ENCODE measurements at places on chromosomes 11 and 22.
A peak's percentile ranks its signal among the peaks of the same experiment; 100 is the strongest.

GRCh38 chr11:57324154-57324885 is 432 bp downstream of the TNKS1BP1 start:
- DNase-seq = peak; percentile 44

GRCh38 chr22:40401532-40401931 is 31.1 kb downstream of the SGSM3 start:
- peak; percentile 65 for DNase-seq

DNA sequence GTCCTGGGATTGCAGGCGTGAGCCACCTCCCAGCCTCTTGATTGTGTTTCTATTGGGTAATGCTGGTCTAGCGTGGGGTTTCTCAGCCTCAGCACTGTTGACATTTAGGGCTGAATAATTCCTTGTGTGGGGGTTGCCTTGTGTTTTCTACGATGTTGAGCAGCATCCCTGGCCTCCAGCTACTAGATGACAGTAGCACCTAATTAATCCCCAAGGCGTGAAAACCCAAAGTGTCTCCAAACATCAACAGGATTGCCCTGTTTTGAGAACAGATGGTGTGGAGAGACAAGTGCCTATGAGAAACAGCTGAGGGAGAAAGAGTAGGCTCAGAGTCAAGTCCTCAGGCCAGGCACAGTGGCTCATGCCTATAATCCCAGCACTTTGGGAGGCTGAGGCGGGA is 67.2 kb downstream of the SGSM1 start:
- no peak for DNase-seq

DNA sequence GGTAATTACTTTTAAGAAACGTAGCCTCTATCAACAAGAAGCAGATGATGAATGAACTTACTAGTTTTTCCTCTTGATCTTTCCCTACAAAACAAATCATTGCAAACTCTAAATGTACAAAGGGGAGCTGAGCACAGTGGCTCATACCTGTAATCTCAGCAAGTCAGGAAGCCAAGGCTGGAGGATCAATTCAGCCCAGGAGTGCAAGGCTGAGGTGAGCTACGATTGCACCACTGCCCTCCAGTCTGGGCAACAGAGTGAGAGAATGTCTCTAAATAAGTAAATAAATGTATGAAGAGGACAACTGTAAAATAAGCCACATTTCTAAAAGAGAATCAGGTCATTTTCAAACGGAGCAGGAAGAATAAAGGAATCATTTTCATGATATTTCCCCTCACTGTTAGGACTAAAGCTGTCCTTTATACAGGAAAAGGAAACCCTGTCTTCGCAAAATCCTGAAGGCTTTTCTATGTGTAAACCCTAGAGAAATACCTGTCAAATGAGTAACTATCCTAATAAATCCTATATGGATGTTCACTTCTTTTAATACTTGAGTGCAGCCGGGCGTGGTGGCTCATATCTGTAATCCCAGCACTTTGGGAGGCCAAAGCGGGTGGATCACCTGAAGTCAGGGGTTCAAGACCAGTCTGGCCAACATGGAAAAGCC is 41.2 kb downstream of the RRAS2 start:
- no peak for DNase-seq

DNA sequence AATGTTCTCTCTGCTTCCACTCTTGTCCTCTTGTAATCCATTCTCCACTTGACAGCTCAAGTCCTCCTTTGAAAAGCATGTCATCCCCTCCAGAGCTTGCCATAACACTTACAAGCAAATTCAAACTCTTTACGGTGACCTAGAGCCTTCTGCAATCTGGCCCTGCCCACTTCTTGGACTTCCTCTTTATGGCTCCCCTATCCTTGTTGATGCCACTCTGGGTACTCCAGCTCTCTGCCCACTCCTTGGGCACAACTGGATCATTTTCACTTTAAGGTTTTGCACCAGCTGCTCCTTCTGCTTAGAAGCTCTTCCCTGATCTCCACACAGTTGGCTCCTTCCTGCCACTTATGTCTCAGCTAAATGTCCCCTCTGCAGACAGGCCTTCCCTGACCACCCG is 217.9 kb downstream of the DSCAML1 start:
- DNase-seq = no peak

DNA sequence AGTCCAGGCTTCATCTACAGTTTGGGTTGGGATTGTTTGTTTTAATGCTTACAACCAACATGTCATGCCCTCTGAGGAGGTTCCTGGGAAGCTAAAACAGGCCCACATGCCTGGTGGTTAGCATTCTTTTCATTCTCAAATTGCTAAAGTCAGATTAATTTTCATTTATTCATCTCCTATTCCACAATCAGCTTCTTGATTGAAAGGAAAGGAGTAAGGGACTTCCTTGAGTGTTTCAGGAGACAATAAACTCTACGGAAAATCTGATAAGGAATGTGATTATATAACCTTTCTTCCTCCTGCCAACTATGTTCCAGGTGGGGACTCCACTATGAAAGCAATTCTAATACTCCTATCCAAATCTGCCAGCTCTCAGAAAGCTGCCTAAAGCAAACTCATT is 30.8 kb downstream of the MRTFA start:
- no peak for DNase-seq

DNA sequence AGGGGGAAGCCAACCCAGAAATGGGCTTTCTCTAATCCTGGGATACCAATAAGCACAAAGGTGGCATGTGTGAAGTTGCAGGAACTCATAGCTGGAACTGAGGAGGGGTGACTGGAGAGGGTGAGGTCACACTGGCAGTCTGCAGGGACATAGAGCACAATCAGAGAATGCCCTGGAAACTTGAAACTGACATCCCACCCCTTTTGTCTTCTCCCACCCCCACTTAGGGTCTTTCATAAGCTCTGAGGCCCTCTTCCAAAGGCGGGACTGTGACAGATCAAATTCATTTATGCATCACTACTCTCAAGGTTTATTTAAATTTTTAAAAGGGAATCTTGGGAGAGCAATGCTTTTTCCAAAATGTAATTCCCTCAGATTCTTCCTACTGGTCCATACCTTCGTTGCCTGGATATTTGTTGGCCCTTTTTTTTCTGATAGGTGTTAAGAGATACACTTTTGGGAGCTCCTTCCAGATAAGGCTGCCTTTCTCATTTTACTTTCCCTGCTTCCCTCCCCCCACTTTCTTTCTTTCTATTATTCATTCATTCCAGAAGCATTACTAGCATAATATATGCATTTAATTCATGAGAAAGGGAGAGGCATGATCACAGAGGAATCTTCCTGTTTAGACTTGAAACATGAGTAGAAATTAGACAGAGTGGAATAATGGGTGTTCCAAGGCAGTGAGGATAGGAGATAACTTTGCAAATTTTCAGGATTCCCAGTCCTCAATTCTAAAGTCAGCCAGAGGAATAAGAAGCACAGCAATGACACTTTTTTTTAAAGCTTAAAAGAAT is 14.8 kb downstream of the OR51E2 start:
- no peak for DNase-seq

GRCh38 chr22:19884954-19885751 is 30.5 kb upstream of the GNB1L start:
- peak; percentile 32 for DNase-seq

GRCh38 chr11:114598461-114598860 is 2.9 kb upstream of the NXPE4 start:
- no peak for DNase-seq

- peak; percentile 46 for DNase-seq
These were observed 3.9 kb upstream of the ABCG4 start for GRCh38 chr11:119144825-119145486.

DNA sequence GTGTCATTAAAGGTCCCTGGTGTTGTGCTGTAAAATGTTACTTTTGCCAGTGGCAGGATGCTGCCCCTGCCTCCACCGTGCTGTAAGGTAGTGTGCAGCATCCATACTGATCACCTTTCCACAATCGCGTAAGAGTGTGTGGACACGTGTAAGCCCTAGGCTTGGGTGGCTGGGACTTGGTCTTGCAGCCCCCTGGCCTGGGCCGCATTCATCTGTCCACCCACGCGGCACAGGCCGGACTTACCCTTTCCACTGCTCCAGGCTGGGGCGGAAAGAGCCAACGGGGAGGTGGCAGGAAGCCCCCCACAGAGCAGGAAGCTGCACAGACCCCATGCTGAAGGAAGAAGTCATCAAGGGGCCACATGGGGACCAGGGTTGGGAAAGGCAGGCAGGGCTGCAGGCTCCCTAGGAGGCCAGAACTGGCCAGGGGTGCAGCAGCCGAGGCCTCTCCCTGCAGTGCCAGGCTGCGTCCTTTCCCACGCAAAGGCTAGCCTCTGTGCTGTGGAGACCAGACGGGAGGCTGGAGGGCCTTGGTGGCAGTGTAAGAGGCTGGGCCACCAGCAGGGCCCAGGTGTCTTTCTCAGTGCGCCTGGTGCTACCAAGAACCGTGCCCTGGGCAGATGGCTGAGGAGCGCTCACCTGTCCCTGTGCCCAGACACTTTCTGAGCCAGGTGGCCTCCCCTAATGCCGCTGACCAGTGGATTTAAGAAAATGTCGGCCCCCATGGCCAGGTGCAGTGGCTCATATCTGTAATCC is 11.7 kb upstream of the TMEM191C start:
- no peak for DNase-seq

DNA sequence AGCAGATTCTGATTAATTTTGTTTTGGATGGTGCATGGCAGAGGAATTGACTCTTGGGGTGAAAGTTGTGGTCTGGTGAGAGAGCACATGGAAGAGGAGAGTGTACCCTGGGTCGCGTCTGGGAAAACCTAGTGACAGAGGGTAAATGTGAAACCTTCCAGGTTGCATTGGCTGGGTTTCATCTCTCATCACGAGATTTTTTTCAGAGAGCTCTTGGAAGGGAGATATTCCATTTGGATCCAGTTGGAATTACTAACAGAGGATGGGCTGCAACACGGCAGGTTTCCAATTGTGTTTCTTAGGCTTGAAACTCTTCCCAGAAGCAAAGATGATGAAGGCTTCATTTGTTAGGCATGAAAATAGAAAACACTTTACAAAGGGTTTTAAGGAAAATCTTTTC is 109.7 kb upstream of the MTMR2 start:
- DNase-seq = no peak

- no peak for DNase-seq
These were observed 31.1 kb downstream of the UQCR10 start for GRCh38 chr22:29798318-29798717.

DNA sequence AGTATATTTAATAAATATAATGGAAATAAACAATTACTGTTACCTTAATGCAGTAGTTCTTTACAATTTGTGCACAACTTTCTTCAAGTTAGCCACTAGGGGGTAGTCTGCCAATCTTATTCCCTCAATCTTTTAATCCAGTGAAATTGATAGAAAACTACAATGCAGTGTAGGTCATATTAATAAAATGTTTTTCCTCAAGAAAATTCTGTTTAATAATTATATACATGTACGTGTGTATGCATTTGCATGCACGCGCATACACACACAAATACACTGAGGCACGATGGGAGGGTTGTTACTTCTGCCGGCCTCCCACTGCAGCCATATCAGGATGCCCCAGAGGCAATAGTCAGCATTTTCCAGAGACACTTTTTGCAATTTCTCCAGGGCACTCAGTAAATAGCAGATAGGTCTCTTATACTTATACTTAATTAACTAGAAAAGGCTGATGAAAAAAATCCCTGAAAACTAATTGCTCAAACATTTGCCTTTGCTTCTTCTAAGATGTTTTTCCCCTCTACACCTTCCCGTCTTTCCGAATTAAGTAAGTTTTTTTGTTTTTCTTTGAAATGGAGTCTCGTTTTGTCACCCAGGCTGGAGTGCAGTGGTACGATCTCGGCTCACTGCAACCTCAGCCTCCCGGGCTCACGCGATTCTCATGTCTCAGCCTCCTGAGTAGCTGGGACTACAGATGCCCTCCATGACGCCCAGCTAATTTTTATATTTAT is 3.1 kb downstream of the GAB2 start:
- no peak for DNase-seq

DNA sequence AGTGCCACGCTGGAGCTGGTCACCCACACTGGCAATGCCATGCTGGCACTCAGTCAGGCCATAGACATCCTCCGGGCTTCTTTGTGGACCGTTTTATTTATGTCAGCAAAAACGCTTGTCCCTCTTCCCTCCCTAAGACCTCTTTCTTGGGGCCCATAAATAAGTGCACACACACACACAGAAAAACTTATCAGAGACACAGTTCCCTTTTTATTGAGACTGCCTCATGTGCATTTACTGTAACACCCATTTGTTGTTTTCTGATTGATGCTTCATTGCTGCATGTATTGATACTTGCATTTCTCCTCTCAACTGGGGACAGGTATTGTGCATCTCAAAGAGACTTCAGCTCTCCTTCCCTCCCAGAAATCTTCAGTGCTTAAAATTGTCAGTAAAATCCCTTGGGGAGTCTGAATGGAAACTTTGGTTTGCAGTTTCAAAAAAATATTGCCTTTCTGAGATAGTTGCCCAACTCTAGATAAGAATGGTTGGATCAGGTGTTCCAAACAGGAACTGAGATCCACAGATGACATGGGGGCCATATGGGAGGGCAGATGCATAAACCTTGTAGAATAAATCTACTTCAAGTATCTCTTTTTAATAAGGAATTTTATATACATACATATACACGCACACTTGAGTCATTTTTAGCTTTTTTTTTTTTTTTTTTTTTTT is 50.9 kb downstream of the PPP2R1B start:
- no peak for DNase-seq

DNA sequence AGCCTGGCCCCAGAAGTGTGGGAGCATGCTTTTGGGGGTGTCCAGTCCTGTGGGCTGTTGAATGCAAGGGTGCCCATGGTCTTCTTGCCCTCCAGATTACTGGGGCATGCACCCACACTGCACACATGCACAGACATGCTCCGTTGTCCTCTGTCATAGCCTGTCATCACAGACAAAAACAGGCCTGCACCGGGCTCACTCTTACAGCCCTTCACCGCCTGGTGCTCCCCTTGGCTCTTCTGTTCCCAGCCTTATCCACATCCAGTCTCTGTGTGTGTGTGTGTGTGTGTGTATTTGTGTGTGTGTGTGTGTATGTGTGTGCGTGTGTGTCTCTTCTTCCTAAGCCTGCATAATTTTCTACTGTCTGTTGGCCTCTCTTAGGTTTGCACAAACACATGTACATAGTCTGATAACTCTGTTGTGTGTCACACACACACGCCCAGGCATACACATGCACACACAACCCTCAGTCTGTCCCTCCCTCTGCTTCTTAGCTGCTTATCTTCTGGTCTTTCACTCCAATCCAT is 23.4 kb upstream of the NECTIN1 start:
- no peak for DNase-seq

GRCh38 chr22:24423519-24424000 is 3.8 kb upstream of the ADORA2A start:
- DNase-seq = peak; percentile 76

DNA sequence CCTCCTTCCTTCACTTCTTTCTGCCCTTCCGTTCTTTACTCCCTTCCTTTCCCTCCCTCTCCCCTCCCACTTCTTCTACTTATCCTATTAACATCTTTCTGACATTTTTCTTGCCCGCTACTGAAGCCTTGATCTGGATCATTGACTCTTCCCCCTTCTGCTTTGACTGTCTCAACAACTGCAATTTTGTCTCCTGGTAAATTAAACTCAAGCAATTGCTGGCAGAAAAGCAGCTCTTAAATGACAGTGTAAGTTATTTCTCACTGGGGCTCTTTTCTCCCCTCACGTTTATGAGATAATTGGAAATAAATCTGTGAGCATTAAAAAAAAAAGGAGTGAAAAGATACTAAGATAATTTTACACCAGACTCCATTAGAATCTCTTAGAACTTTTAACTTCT is 120.0 kb downstream of the SLC17A6 start:
- DNase-seq = no peak

Data from stimulated activated CD4-positive, alpha-beta T cell treated with anti-CD3 and anti-CD28 coated beads, Interleukin-15, amount 100 ng/mL, for 24 hours (primary cell).